NCI-H2081 treated with DMSO at 0.1 percent for 48 hours (cell line): ENCODE measurements at places on chromosomes 1 and 21.
A peak's percentile ranks its signal among the peaks of the same experiment; 100 is the strongest.

DNA sequence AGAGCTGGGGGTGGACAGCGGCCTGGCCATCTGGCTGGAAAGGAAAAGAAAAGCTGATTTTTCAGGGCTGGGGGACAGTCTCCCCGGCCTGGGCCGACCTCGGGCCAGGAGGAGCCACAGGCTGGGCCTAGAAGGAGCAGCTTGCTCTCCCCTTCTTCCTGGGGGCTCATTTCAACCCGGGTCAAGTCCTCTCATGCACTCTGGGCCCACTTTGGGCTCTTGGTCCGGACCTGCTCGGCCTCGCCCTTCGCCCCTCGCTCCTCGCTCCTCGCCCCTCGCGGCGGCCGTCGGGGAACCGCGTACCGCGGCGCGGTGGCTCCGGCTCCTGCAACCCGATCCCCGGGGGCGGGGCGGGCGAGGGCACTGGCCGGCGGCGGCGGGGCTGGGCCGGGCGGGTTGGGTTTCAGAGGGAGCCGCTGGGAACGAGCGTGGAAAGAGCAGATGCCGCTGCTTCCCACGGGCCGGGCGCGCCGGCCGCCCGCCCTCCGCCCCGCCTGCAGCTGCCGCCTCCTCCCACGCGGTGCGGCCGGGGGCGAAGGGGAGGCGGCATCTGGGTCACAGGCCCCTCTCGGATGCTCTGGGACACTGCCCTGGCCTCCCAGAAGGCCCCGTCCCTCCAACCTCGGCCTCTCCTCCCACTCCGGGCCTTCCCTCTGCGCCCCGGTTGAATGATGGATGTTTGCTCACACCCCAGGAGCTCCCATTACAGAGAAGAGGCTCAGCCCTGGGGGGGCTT lies 6.6 kb downstream of the HEYL start:
- no peak for DNase-seq

DNA sequence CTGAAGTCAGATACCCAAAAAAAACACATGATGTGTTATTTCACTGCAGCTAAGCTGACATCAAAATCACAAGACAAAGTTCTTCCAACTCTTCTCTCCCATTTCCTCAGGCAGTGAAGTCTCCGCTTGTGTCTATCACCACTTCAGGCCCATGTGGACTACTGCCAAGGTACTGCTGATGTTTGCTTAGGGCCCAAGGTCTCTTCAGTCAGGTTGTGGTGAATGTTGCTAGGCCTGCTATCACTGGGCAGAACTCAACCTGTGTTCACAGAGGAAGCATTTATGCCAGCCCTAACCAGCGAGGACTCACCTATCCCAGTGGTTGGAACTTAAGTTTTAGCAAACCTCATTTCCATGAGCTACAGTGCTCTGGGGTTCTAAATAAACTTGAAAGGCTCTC lies 156.5 kb upstream of the BRINP3 start:
- DNase-seq, result no peak

DNA sequence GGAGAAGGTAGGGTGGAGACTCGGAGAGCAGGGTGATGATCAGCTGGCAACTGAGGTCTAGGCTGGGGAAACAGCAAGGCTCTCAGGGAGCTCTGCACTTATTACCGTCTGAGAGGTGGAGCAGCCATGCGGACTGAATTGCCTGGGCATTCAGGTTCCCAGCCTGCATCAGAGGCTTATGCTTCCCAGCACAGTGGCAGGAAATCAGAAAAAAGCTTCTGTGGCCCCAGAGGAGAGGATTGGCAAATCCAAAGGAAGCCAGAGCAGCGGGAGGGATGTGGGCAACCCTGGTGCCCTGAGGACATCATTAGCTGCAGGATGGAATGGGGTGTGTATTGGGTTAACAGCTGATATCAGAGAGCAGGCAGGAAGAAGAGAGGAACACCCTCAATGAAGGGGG lies 374.1 kb upstream of the POU3F1 start:
- DNase-seq, result no peak

- DNase-seq, result no peak
Measured at GRCh38 chr1:39861003-39861402, 22.3 kb downstream of the TRIT1 start.

DNA sequence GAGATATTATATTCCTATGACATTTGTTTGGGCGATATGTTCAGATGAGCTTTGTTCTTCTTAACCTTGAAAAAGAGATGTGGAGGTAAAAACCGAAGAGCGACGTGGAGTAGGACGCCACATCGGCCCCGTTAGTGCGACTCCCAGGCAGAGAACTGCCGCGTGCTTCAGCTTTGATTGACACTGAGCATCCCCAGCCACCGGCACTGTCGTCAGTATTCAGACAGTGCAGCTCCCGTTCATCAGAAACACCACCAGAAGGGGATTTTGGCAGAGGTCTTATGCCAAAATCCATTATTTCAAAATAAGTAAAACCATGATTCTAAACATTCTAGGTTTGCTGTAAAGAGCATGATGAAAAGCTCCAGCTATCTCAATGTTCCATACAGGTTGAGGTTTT lies 66.5 kb downstream of the AGPAT3 start:
- no peak for DNase-seq

GRCh38 chr1:167059045-167059808 lies 30.9 kb downstream of the GPA33 start:
- DNase-seq, result peak; percentile 12

- DNase-seq, result no peak
Measured at GRCh38 chr1:90537606-90538362, 179.3 kb downstream of the BARHL2 start.

DNA sequence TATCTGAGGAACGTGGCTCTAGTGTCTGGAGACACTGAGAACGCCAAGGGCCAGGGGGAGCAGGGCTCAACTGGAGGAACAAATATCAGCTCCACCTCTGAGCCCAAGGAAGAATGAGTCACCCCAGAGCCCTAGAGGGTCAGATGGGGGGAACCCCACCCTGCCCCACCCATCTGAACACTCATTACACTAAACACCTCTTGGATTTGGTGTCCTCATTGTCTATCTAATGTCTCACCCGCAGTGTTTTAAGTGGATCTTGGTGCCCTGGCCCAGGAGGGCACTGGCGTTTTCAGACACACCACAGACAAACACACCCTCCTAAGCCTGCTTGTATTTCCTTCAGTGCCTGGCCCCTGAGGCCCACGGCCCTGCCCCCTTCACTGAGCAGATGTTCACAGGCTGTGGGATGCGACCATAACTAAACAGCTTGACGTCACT lies 2.2 kb upstream of the FALEC start:
- DNase-seq, result no peak

DNA sequence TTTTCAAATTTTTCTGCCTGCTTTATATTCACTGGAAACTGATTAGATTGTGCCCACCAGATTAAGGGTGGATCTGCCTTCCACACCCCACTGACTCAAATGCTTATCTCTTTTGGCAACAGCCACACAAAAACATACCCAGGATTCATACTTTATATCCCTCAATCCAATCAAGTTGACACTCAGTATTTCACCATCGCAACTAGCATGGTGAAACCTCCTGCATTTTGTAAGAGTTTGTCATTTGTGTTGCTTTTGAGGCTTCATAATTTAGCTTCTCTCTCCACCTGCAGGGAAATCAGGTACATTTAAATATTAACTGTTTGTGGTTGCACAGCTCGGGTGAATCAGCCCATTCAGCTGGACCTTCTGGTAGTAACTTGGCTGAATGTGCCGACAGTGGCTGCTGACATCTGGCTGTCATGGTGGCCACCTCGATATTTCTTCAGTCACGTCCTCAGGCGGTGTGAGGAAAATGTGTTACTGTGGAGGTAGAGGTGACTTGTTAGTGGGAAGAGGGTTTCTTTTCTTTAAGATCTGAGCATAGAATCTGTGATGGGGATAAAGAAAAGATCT lies 224.0 kb downstream of the PTBP2 start:
- no peak for DNase-seq

- DNase-seq, result no peak
Measured at GRCh38 chr1:180791806-180792205, 120.9 kb upstream of the KIAA1614 start.

DNA sequence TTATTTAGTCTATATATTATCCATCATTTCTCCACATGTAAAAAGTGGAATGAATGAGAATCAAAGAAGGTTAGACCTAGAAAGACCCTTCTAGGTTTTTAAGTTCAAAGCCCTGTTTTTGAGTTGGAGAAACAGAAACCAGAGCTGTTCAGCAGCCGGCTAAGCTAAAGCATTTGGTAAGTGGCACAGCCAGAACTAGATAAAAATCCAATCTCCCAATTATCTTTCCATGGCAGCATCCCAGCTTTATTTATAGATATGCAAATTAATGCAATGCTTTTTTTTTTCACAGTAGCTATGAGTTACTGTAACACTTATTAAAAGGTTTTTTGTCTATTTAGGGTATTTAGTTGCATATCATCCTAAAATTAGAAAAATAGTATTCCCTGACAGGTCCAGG lies 85.1 kb downstream of the NIBAN1 start:
- no peak for DNase-seq

GRCh38 chr21:38861989-38862683 lies 56.4 kb downstream of the ETS2 start:
- DNase-seq, result no peak

GRCh38 chr1:61210435-61211154 lies 128.2 kb downstream of the NFIA start:
- no peak for DNase-seq

GRCh38 chr1:154351363-154352068 lies 26.2 kb downstream of the ATP8B2 start:
- DNase-seq, result peak; percentile 12

GRCh38 chr1:207079706-207080241 lies 8.9 kb upstream of the C4BPB start:
- DNase-seq, result no peak

DNA sequence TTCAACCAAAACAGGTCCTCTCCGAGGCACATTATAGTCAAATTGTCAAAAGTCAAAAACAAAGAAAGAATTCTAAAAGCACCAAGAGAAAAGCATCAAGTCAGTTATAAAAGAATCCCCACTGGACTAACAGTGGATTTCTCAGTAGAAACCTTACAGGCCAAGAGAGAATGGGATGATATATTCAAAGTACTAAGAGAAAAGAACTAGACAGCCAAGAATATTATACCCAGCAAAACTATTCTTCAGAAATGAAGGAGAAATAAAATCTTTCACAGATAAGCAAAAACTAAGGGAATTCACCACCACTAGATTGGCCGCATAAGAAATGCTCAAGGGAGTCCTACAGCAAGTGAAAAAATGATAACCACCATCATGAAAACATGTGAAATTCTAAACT lies 16.1 kb downstream of the OLFML3 start:
- no peak for DNase-seq
